NCI-H460 (cell line): ENCODE measurements at places on chromosomes 5 and 9. TPM values are rescaled to one million over a fixed set of nuclear protein-coding genes. Genes with fewer than 3 reads are reported as not detected.

Gene TMEM252
- not detected in 2 replicates for total RNA-seq

Gene DAB2IP
- total RNA-seq, result 3.8 and 3.9 TPM in 2 replicates

Gene KLHL9
- total RNA-seq, result 19.0 and 23.6 TPM in 2 replicates

Gene FLT4
- total RNA-seq, result 4.1 and 6.0 TPM in 2 replicates

Gene C5orf52
- not detected in 2 replicates for total RNA-seq

Gene MUSK
- total RNA-seq, result not detected in 2 replicates

Gene CTNNAL1
- total RNA-seq, result 309 and 319 TPM in 2 replicates

Gene PCDHB16
- total RNA-seq, result 0.32 and 0.69 TPM in 2 replicates

Gene PFN3
- total RNA-seq, result not detected in 2 replicates
